OCI-LY7 (cell line): ENCODE measurements at places on chromosomes 11 and 22. TPM values are rescaled to one million over a fixed set of nuclear protein-coding genes. Genes with fewer than 3 reads are reported as not detected.

The CAPN1 gene
- 111 and 118 TPM in 2 replicates for total RNA-seq

The CASP1 gene
- 0.99 TPM in 1 of 2 replicates, not detected in the other for total RNA-seq

DNA sequence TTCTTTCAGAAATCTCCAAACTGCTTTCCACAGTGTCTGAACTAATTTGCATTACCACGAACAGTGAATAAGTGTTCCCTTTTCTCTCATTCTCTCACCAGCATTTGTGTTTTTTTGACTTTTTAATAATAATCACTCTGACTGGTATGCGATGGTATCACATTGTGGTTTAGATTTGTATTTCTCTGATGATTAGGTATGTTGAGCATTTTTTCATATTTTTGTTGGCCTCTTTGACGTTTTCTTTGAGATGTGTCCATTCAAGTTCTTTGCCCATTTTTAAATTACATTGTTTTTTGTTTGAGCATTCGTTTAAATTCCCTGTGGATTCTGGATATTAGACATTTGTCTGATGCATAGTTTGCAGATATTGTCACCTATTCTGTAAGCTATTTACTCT lies 1639.6 kb upstream of the TENM4 start:
- no peak for DNase-seq

GRCh38 chr11:12029738-12030363 lies 21.4 kb upstream of the DKK3 start:
- DNase-seq = no peak

GRCh38 chr11:65425105-65425970 lies 2.7 kb downstream of the NEAT1 start:
- DNase-seq = peak; percentile 86

GRCh38 chr11:771617-772204 lies 5.6 kb downstream of the GATD1 start:
- DNase-seq = no peak

- DNase-seq = peak; percentile 82
Measured at GRCh38 chr11:115912484-115912945, 408.3 kb upstream of the CADM1 start.
